NCI-H1417 (cell line): ENCODE measurements at places on chromosomes 6 and 20.

- DNase-seq, result no peak
Observed at GRCh38 chr20:60036346-60036745, 78.1 kb downstream of the CDH26 start.

- DNase-seq, result no peak
Observed at GRCh38 chr20:56607061-56607704, 21.9 kb upstream of the TFAP2C start.

- no peak for DNase-seq
Observed at GRCh38 chr20:59829054-59829785, 104.2 kb downstream of the SYCP2 start.

GRCh38 chr6:1039191-1039590, 272.7 kb upstream of the FOXQ1 start:
- DNase-seq, result no peak

DNA sequence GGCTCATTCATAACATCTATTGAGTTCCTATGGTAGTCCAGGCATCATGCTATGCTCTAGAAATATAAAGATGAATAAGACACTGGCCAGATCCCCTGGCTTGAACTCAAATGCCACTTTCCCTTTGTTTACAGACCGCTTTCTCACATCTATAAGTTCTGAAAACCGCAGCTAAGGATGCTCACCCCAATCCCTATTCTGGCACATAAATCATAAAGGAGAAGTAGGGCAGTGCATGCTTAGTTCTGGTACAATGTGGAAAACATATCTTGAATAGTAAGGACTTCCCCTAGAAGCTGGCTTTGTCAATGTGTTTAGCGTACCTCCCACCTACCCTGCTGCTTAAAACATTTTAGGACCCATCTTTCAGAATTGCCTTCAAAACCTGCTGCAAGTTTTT, 26.4 kb downstream of the MRS2 start:
- DNase-seq, result no peak

DNA sequence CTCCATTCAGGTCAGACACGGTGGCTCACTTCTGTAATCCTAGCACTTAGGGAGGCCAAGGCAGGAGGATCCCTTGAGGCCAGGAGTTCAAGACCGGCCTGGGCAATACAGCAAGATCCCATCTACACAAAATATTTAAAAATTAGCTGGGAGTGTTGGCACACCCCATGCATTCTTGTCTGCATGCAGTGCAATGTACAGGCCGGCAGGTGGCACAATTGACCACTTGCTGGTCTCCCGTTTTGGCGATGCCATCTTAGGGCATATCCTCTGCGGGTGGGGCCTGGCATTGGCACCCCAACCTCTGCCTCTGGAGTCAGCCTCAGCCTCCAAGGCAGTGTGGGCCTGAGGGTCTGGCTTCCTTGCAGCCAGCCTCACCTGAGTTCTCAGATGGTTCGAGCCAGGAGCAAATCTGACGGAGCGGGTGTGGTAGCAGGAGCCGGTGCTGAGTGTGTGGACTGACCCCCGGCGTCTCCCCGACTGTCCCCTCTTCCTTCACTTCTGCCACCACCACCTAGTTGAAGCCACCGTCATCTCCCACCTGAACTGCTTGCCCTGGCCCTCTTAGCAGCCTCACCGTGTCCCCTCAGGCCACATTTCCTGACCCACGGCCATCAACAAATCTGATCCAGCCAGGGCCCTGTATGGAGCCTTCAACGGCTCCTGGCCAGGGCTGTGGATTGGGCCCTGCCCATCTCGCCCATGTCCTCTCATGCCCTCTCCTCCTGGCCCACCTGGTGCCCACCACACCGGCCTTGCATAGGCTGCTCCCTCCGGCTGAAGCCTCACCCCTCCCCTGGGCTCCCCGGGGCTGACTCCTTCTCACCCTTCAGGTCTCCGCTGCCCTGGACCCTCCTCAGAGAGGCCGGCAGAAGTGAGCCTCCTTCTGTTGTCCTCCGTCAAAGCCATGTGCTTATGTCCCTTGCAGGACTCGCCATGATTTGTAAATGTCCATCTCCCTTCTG, 44.0 kb downstream of the EFCAB8 start:
- peak; percentile 49 for DNase-seq
